Activated CD8-positive, alpha-beta T cell treated with anti-CD3 and anti-CD28 coated beads, Interleukin-2, amount 10 ng/mL, durations not matched to agents 7 days and 5 days (primary cell): ENCODE measurements at places on chromosomes 1 and 21. TPM values are rescaled to one million over a fixed set of nuclear protein-coding genes. Genes with fewer than 3 reads are reported as not detected.
A peak's percentile ranks its signal among the peaks of the same experiment; 100 is the strongest.

DNA sequence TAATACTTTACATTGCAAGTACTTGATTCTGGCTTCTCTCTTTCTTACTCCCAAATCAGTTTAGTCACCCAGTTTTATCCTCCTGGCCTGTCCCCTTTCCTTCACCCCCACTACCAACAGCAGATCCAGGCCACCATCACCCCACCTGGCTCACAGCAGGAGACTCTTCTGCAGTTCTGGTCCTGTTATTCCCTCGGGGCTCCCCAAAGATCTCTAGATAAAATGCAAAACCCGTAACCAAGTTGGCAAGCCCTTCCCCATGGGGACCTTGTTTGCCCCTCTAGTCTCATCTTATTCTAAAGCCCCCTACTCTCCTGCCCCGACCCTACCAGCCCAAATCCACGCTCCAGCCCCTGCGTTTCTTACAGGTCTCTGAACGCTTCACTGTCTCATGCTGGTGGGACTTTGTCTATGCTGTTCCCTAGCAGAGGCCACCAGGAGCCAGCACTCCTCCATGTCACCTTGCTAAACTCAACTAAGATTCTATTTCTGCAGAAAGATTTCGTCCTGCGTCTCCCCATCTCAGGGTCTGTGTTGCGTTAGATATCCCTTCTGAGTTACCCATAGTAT is 4.0 kb downstream of the ABCG1 start:
- no peak for DNase-seq

The PIGK gene
- total RNA-seq: 22.5 TPM

The PROX1 gene
- not detected for total RNA-seq

- DNase-seq: no peak
Observed at GRCh38 chr21:39332175-39332574, 16.7 kb downstream of the HMGN1 start.

DNA sequence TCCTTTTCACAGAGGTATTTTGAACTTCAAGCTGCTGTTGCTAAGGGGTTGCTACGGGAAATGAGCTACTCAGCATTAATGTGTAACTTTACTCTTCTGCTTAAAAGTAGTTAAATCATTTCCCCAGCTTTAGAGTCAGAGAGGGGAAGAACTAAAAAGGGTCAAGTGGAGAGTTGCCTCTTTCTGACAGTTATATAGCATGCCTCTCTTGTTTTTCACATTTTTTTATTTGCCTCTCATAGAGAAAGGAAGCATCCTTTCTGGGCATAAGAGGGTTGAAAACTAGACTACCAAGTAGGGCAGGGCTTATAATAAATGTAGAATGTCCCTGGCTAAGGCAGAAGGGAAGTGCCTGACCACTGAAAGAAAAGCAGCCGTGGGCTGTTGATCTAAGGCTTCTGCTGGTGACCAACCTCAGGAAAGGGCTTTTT is 10.1 kb upstream of the ELAVL4 start:
- no peak for DNase-seq

DNA sequence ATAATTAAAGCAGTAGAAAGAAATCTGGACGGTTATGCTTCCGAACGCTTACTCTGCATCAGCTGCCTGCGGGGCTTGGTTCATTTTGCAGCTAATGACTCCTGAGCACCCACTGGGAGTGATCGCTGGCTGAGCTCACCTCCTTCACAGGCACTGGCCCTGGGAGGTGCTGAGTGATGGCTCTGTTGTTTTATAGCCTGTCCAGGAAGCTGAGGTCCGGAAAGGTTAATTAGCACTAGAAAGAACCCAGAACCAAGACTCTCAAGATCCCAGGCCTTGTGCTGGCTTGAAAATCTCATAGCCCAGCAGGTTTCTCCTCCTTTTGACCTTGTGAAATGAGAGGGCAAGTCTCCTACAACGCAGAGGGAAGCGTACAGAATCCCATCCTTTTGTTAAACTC is 226.2 kb downstream of the AJAP1 start:
- no peak for DNase-seq

- no peak for DNase-seq
Observed at GRCh38 chr1:33317946-33318345, 3.0 kb downstream of the A3GALT2 start.

The DCST1 gene
- total RNA-seq: not detected

GRCh38 chr1:227946624-227947385 is 927 bp downstream of the WNT9A start:
- DNase-seq: peak; percentile 59

The PRRX1 gene
- not detected for total RNA-seq

The FMN2 gene
- total RNA-seq: not detected

DNA sequence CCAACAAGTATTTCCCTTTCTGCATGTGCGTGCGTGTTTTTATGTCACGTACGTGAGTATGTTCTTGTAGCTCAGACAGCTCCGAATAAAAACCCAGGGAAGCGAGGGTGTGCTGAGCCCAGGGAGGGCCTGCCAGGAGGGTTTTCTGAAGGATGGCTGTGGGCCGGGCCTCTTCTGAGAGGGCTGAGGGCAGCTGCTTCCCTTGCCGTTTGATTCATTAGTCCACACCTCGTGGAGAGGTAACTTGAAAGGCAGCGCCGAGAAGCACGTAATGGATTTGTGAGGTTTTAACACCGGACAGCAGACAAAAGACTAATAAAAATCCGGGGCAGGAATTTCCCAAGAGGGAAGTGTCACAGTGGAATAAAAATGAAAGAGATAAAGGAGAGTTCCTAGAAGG is 29.5 kb downstream of the CD247 start:
- no peak for DNase-seq

DNA sequence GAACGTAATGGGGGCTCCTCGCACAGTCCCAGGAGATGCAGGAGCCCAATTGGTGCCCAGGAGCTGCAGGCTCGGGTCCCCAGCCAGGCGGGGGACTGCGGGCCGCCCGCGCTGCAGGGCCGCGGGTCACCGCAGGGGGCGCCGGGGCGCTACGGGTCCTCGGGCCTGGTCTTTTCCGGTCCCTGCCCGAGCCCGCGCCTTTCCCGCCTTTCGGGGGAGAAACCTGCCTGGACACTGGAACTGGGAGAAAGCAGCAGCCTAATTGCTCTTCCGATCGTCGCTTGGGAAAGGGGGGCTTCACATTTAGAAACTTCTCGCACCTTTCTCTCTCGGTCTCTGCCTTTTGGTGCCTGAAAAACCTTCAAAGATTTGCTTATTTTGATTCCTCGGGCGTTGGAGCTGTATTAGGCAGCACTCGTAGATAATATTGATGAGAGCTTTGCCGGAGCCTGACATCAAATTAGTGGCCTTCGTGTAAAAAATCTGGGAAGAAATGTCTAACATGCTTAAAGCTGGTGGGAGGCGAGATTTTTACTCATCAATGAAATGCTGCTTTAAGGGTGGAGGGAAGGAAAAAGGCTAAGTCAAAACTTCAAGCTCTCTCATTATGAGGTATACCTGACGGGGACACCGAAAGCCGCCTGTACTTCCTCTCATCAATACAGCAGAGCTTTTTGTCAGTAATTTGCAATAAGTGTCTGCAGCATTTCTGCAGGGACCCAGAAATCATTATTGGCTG is 12.6 kb upstream of the BARHL2 start:
- no peak for DNase-seq

DNA sequence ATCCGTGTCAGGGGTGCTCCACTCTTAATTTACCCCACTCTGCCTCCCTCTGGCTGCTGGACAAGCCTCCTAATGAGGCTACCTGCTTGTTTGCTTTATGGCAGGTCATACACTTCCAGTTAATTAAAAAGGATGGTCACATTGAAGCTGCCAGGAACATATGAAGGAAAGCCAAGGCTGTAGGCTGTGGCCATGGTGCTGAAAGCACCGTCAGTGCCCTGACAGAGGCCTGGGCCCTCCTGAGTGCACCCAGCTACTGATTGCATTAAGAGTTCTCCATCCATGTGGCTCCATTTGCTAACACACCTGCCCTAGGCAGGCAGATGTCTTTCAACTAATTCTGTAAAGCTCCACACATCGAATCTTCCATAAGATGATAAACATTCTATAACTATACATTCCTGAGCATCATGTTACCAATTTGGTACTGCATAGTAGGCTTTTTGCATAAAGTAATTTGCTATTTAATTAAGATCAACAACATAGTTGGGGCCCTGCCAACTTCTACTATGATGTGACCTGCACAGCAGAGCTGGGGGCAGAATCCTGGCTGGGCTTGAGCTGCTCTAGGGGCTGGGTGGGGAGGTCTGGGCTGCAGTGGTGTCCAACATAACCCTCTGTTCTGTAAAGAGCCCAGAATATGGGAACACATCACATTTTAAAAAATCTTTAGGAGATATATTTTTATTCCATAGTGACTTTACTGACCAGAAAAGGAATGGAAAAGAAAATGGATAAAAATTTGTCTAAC is 224.8 kb downstream of the SIPA1L2 start:
- DNase-seq: no peak

The TRIM67 gene
- not detected for total RNA-seq

The RGS2 gene
- 6.2 TPM for total RNA-seq

- DNase-seq: no peak
Observed at GRCh38 chr1:189706594-189706993, 771.1 kb downstream of the BRINP3 start.

DNA sequence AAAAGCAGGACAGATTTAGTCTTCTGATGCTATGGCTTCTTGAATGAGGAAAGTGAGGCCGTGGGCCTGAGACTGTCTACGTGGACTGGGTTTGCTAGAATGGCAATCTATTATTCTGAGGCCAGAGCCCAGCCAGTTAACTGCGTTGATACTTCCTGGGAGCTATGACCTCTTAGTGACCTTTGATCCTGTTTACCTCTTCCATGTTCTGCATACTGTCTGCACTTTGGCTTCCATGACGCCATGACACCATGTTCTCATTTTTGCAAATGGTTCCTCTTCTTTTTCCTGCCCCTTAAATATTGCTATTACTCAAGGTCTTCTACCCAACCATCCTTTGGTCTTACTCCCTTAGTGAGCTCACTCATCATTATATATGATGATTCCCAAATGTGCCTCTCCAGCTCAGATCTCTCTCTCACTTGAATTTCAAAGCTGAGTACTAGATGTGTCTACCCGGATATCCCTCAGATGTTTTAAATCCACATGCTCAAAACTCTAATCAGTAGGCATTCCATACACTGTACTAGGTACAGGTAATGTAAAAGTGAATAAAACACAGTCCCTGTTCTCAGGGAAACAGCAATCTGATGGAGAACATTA is 66.1 kb upstream of the ATP1A1 start:
- DNase-seq: no peak

The KIF26B gene
- 0.03 TPM for total RNA-seq

The FCGR3A gene
- 0.52 TPM for total RNA-seq

DNA sequence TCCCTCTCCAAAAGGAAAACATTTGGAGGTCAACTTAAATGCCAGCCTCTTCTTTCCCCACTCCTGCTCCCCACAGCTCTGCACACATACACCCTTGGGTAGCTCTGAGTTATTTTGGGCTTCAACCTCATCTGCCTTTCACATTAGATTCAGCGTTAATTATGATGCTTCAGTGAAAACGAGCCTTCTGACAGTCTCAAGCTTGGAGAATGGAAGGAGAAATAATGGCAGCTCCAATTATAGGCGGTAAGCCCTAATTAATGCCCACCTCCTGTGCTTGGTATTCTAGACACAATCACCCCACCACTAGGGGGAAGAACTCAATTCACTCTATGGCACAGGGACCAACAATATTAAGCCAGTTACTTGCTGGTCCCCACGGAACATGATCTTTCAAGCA is 397.9 kb downstream of the BRINP2 start:
- no peak for DNase-seq

- peak; percentile 20 for DNase-seq
Observed at GRCh38 chr1:85894651-85895050, 186.4 kb upstream of the ZNHIT6 start.

DNA sequence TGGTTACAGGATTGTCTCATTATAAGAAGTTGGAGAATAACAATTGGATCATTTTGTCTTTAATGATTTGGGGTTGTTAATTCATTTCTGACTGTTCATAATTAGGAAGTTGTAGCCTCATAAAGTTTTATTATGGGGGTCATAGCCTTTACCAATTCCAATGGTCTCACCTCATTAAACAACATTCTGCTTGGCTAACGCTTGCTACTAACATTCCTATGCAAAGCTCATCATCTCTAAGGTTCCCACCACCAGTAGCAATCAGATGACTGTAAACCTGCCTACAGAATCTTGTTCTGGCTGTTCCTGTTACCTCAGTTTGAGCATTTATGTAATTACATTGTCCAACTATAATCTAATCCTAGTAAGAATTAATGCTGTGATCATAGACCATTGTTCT is 60.2 kb downstream of the ODF2L start:
- DNase-seq: no peak

DNA sequence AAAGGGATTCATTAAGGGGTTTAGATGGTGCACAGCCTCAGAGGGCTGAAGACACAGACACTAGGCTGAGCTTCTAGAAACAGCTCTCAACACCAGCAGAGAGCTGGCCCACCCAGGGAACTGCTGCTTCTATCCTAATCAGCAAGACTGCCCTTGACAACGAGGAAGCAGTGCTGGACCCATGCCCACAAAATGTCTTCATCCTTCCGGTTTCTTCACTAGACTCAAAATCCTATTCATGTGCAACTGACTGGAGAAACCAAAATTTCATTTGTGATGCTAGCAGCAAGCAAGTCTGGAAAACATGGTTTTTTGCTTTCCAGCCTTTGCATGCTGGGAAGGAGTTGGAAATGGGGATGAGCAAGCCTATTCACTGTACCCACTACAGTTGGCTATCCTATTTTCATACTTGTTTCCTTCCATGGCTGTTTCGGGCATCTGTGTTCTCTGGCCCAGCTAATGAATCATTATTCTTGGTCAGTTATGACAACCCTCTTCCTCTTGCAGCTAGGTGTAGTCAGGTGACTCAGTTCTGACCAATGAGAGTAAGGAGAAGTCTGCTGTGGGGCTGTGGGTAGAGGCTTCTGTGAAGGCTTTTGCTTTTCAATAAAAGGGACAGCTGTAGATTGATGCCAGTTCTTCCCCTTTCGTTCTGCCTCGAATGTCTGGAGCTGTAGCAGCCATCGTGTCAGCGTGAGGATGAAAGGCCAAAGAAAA is 14.6 kb upstream of the TMEM61 start:
- no peak for DNase-seq

The HENMT1 gene
- 40.5 TPM for total RNA-seq

GRCh38 chr1:224431726-224432125 is 2.9 kb downstream of the WDR26 start:
- DNase-seq: no peak

DNA sequence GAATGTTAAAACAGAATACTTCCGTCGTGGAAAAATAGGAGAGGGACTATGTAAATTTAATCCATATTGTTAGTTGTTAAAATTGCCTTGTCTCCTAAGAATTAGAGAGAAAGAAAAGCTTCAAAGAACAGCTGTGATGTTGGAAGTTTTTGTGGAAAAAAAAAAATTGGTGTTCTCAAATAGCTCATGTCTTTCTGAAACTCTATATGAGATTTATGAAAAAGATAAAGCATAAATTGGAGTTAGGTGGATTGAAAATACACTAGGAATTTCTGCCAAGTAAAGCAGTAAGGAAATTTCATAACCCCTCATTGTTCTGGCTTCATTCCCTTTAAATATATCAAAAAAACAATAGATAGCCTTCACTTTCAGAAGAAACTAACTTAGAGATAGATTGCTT is 274.0 kb upstream of the ADAMTS5 start:
- DNase-seq: no peak

The DISP1 gene
- 2.0 TPM for total RNA-seq

The FCRL5 gene
- 0.11 TPM for total RNA-seq
